ENCODE measurements at places on chromosomes 12 and 14.

- DNase-seq, result no peak
These were observed 57.1 kb downstream of the MARK3 start for GRCh38 chr14:103442288-103442687.

GRCh38 chr12:95548056-95548538 lies 3.2 kb downstream of the USP44 start:
- DNase-seq, result no peak

DNA sequence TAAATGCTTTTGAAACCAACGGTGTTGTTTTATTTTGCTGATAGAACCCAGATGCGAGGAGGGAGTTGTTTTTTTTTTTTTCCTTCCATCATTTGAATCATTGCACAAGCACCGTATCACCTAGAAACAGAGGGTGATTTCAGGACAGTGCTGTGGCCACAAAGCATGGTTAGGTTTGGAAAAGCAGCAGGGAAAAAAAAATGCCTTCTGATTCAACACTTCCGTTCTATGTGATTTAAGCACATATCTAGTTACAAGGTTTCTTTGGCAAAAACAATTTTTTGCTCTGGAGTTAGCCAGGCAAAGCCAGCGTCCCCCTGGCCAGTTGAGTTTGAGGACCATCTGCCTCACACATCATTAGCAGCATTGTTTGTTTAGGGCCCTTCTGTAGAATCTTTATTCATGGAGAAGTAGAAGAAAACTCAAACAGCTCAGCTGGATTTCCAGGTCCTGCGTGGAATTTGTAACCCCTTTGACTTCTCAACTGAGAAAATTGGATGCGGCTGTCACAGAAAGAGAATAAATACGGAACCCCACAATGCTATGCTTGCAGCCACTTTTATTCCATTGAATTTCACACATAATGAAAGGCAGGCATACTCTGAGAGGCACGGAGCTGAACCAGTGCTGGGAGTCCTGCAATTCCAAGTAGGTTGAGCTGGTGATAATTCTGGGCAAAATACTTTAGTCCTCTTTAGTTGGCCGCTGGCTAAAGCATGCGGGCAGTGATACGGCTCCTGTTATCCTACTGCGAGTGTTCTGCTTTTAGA lies 17.0 kb upstream of the WNT5B start:
- DNase-seq, result no peak

DNA sequence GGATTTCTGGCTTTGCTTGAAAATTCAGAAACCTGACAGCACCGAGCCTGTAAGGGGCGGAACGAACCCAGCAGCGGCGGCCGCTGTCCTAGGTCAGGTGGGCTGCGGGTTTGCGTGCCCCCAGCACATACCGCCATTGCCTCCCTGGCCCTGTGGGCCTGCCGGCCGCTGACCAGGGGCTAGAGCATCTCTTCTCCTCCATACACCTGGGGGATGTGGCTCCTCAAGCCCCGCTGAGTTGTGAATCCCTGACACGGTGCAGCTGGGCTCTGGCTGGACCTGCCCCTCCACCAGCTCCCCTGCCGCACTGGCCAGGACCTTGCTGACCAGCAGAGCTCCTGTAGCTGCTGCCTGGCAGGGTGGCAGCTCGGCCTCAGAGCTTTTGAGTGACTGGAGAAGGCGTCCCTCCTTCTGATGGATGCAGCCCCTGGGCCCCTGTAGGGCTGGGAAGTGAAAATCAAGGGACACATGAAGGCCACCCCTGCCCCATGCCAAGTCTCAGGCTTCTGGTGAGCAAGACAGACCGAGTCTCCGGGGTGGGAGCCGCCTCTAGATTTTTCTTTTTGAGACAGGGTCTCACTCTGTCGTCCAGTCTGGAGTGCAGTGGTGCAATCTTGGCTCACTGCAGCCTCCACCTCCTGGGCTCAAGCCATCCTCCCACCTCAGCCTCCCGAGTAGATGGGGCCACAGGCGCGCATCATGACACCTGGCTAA lies 184.9 kb upstream of the SFSWAP start:
- no peak for DNase-seq

GRCh38 chr14:77119851-77120250 lies 21.7 kb downstream of the ZDHHC22 start:
- no peak for DNase-seq

DNA sequence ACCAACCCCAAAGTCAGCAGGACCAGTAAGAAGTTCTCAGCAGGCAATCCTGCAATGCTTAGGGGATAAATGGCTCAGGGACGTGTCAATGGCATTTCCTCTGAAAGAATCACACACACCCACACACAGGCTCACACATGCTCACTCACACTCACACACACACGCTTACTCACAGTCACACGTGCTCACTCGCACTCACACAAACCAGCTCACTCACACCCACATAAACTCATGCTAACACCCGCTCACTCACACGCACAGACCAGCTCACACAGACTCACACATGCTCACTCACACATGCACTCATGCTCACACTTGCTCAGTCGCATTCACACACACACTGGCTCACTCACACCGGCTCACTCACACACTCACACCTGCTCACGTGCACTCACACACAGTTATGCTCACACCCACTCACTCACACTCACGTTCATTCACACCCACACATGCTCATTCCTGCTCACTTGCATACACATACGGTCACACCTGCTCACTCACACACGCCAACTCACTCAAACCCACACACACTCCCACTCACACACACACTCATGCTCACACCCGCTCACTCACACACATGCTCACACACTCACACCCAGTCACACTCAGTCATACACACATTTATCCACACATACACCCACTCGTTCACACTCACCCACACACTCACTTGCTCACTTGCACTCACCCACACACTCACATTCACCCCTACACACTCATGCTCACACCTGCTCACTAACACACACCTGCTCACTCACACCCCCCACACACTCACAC lies 436.8 kb downstream of the BCL11B start:
- DNase-seq, result no peak

- DNase-seq, result no peak
These were observed 291.8 kb downstream of the ETNK1 start for GRCh38 chr12:22916815-22917214.

DNA sequence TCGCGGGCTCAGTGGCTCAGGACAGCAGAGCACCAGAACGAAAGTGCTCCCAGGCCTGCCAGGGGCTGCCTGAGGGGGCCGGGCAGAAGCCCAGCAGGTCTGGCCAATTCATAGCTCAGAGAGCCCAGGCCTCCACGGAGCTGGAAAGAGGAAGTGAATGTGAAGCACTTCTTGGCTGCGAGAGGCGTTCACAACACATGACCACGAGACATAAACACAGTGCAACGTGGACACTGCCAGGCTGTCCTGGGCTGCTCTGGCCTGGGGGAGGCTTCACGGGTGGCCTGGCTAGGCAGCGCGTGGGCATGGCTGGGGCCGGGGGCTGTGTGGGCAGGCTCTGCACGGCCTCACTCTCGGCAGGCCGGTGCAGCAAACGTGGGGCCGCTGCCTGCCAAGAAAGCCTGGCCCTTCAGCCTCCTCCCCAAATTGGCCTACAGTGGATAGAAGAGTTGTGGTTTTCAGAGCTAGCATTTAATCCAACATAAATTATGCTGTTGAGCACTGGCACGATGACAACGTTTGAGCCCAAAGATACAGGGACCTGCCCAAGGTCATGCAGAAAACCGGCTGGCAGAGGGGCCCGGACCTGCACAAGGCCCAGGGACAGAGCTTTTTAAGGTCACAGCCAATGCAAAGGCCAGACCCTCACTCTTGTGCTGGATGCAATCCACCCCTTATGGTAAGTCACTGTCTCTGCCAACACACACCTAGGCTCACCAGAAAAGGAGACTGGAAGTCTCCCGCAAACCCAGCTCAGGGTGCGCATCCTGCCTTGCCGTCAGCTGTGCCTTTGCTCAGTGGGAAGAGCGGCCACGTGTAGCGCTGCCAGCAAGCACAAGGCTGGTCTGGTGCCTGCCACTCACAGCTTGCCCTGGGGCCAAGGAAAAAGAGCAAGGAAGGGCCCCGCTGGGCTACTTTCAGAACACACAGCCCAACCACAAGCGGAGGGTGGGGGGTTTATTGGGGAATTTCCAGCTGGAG lies 8.6 kb downstream of the SLC25A29 start:
- DNase-seq, result no peak

DNA sequence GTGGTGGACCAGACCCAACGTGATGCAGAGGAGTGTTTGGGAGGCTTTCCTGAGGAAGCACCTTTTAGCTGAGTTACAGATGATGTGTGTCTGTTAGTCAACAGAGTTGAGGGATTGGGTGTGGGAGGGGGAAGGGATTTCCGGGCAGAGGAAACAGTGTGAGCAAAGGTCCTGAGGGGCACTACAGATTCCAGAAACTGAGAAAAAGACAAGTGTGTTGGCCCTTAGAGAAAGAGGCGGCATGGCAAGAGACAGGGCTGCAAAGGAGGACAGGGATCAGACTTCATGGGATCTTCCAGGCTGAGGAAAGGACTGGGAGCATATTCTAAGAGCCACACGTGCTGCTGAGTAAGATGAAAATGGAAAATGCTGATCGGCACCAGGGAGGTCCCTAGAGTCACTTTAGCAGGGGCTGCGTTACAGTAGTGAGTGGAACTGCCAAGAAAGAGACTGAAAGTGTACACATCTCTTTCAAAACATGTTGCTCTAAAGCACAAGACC lies 9.4 kb upstream of the RPS6KL1 start:
- no peak for DNase-seq

GRCh38 chr14:63707216-63707615 lies 20.6 kb downstream of the SGPP1 start:
- no peak for DNase-seq

DNA sequence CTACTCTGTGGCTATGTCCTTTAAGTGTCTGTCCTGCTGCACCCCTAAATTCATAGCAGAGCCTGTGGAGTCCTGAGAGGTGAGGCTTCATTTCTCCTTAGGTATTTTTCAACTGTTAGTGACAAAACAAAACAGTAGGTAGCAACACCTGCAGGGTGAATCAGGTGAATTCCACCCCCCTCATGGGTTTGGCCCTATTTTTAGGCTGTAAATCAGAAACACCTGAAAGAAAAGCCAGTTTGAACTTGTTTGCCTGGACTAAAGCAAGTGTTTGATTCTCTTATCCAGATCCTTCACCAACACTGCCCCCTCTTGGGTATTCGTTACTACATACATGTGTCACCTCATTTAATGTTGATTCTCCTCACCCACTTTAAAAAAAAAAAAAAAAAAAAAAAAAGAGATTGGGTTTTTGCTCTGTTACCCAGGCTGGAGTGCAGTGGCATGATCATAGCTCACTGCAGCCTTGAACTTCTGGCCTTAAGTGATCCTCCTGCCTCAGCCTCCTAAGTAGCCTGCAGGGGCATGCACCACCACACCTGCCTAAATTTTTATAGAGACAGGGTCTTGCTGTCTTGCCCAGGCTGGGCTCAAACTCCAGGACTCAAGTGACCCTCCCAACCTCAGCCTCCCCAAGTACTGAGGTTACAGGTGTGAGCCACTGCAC lies 10.3 kb downstream of the TBPL2 start:
- no peak for DNase-seq

DNA sequence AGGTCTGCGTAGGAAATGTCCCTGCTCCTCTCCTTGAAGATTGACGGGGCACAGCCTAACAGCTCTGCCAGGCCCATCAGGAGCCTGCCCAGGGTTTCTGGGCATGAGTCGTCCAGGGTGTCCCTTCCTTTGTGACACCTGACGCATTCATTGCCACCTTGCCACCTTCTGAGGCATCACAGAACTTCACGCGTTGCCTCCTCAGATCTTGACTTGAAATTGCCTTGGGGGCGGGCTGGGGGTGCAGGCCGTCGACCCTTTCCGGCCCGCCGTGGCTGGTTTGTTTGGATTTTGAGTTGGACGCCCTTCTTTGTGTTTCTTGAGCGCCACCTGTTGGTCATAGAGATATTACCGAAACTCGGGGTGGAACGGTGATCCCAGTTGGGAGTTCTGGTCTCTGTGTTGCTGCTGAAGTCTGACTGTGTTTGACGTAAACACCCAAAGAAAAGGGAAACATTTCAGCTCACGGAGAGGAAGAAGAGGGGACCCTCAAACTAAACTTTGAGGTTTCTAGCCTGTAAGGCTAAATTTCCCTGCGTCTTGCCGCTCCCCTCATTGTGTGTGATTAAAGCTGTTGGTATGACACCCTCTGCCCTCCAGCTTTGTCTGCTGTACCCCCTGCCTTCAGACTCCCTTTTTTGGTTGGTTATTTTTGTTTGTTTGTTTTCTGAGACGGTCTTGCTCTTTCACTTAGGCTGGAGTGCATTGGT lies 44.6 kb downstream of the MLXIP start:
- DNase-seq, result peak; percentile 50

DNA sequence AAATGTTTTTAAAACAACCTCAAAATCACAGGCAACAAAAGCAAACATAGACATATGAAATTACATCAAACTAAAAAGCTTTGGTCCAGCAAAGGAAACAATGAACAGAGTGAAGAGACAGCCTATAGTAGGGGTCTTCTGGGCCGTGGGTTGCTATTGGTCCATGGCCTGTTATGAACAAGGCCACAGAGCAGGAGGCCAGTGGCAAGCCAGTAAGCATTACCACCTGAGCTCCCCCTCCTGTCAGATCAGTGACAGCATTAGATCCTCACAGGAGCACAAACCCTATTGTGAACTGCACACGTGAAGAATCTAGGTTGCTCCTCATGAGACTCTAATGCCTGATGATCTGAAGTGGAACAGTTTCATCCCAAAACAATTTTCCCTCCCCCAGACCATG lies 174.0 kb downstream of the DIO2 start:
- no peak for DNase-seq

DNA sequence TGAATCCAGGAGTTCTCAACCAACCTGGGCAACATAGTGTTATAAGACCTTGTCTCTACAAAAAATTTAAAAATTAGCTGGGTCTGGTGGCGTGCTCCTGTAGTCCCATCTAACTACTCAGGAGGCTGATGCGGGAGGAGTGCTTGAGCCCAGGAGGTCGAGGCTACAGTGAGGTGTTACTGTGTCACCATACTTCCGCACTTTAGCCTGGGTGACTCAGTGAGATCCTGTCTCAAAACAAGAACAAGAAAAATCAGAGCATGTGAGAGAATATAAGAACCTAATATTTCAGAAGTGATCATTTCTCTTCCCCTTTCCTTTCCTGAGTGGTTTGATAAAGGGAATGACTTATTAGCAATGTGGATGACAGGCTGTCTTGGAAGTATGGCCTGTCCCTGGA lies 9.5 kb downstream of the TRAF3 start:
- DNase-seq, result no peak

GRCh38 chr14:97850466-97850865 lies 1053.3 kb downstream of the VRK1 start:
- no peak for DNase-seq

- no peak for DNase-seq
These were observed 21.4 kb downstream of the SLC6A13 start for GRCh38 chr12:241266-241665.

Data from stimulated activated CD8-positive, alpha-beta memory T cell treated with anti-CD3 and anti-CD28 coated beads, Interleukin-7, amount 100 ng/mL, for 1 hour (primary cell).